ENCODE measurements at places on chromosomes 1 and 21.

GRCh38 chr1:78325293-78325692, 165.5 kb upstream of the PTGFR start:
- DNase-seq = no peak

DNA sequence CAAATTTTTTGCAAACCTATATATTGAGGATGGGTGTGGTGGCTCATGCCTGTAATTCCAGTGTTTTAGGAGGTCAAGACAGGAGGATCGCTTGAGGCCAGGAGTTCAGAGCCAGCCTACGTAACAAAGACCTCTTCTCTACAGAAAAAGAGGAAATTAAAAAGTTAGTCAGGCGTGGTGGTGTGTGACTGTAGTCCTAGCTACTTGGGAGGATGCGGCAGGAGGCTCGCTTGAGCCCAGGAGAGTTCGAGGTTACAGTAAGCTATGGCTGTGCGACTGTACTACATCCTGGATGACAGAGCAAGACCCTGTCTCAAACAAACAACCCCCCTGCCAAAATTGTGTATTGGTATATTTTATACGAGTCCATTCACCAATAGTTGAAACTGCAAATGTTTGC, 589.7 kb downstream of the DPYD start:
- DNase-seq = no peak

- DNase-seq = no peak
Measured at GRCh38 chr1:225762444-225762843, 15.2 kb upstream of the SRP9 start.

DNA sequence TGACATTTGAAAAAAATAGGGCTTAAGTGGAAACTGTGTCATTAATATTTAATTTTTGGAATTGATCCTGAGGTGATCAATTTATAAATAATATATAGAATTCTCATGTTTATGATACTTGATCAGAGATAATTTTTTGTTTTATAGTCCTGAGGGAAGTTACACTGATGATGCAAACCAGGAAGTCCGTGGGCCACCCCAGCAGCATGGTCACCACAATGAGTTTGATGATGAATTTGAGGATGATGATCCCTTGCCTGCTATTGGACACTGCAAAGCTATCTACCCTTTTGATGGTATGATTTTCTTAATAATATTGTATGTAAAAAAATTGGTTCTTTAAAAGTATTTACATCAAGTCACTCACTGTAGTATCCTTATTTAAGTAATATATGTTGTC, 101.2 kb downstream of the FNBP1L start:
- no peak for DNase-seq

GRCh38 chr1:22884806-22885530, 87.7 kb downstream of the LACTBL1 start:
- DNase-seq = no peak

DNA sequence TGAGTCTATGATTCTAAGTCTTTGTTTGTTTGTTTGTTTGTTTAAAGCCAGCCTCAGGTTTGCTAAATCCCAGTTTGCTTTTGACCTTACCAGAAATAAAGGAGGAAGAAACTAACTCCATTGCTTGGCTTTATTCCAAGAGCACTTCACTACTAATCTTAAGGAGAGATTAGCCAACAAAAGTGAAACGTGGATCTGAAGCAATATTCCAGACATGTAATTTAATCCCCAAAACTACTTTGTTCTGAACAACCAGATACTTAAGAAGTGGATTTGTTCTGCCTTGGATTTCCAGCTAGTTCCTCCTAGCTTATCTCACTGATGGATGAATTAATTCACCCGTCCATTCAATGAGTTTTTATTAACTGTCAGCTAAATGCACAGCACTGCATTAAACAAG, 15.9 kb upstream of the CEP350 start:
- DNase-seq = no peak

DNA sequence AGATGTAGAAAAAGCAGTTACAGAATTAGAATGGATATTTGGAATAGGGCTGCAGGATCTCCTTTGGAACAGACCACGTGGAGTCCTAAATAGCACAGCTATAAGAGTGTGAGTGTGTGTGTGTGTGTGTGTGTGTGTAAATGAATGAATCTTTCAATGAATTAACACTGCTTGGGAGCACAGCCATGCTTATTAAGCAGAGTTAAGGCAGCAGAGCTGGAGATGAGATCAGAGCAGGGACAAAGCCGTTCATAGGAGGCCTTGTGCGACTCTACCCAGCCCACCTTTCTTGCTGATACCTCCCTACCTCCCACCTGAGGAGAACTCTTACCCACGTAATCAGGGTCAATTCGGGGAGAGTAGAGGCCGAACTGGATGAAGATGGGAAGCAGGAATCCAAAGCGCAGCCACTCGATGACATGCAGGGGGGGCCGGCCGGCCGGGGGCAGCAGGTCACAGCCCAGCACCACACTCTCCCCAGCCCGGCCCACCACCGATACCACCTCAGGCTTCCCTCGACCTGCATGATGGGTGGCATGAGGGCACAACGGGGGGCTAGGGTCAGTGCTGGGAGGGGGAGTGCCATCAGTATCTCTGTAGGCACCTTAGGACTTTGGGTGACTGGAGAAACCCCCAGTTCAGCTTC, 2.7 kb downstream of the IGSF9 start:
- no peak for DNase-seq

GRCh38 chr21:33332143-33332542, 7.4 kb downstream of the IFNAR1 start:
- DNase-seq = no peak

GRCh38 chr21:37871121-37871862, 45.0 kb downstream of the KCNJ6 start:
- no peak for DNase-seq
